Mesenchymal stem cell (in vitro differentiated cells and primary cell): ENCODE measurements at places on chromosomes 2 and 18.

DNA sequence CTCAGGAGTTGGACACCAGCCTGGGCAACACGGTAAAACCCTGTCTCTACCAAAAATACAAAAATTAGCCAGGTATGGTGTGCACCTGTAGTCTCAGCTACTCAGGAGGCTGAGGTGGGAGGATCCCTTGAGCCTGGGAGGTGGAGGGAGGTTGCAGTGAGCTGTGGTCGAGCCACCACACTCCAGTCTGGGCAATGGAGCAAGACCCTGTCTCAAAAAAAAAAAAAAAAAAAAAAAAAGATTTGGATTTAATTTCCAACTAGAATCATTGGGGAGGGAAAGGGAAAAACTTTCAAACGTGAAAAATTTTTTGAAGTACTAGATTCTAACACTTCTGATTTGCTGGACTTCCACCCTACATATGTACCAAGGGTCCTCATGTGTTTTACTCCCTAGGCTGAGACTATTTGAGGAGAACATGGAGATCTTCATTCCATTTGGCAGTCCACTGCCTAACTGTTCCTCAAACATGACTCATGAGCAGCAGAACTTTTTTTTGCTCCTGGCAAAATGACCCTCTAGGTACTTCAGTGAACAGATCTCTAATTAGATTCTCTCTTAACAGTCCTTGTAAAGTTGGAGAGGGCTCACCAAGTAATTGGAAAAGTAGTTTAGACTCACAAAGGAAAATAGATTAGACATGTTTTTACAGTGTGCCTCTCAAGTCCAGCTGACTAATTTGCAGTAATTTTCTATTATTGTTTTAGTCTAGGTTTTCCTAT is 267.6 kb downstream of the METTL4 start:
- no peak for DNase-seq

GRCh38 chr2:138026111-138027020 is 62.1 kb downstream of the HNMT start:
- DNase-seq = no peak

DNA sequence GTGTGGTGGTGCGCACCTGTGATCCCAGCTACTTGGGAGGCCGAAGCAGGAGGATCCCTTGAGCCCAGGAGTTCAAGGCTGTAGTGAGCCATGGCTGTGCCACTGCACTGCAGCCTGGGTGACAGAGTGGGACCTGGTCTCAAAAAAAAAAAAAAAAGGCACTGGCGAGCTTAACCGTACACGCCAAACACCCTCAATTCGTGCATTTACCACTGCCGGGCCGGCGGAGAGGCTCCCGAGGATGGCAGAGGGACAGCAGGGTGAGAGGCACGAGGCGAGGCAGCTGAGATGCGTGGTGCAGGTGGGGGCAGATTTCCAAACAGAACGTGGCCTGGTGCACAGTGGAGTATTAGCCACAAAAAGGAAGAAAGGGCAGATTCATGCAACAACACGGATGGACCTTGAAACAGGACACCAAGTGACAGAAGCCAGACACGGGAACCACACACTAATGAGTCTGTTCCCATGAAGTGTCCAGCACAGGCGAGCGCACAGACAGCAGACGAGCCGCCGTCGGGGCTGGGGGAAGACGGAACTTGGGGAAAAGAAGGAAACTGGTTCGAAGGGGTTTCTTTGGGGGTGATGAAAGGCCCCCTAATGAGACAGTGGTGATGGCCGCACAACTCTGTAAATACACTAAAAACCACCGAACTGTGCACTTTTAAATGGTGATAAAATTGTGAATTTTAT is 27.4 kb downstream of the SLC66A2 start:
- no peak for DNase-seq

GRCh38 chr2:101623031-101623521 is 74.4 kb upstream of the MAP4K4 start:
- DNase-seq = no peak

GRCh38 chr2:37829202-37829601 is 95.9 kb upstream of the RMDN2 start:
- DNase-seq = peak; percentile 92

DNA sequence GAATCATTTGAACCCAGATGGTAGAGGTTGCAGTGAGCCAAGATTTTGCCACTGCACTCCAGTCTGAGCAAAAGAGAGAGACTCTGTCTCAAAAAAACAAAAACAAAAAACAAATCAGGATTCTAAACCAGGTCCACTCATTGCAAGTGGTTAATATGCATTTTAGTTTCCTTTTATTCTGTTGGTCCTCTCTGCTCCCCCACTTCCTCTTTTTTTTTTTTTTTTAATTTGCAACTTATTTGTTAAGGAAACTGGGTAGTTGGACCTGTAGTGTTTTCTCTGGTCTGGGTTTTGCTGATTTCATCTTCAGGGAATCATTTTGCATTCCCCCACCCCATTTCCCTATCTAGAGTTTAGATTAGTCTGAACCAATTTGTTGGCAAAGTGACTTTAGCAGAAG is 14.0 kb downstream of the FER1L5 start:
- no peak for DNase-seq

DNA sequence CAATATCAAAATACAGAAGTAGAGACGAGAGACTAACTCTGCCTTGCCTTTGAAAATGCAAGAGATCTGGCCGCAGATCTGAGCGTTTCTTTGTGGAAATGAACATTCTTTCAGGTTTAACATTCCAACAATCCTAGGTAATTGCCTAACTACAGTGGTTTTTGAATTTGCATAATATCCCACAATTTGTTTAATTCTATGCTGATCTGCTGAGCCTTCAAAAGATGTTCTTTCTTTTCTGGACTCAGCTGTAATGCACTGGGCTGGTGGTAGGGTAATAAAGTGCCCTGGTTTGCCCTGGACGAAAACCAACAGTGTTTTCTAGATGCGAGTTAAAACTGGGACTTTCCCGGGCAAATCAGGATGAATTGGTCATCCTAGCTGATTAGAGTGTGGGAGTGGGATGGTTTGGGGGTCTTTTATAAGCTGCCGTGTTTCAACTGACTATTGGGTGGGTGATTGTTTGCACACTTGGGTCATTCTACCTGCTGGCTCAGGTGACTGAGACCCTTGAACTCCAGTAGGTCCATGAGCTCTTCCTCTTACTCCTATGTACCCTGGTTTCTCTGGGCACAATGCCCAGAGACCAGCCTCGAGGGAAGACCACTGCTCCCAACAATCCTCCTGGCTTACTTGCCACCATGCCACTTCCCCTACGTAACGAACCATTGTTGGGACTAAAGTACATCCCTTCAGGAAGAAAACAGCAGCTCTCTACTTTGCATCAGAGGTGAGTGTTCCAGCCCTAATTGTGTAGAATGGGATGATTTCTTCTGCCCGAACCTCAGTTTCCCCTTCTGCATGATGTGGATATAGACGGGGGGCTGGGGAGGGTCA is 3.4 kb upstream of the PAX8 start:
- no peak for DNase-seq
